ENCODE measurements at places on chromosomes 3 and 15. TPM values are rescaled to one million over a fixed set of nuclear protein-coding genes. Genes with fewer than 3 reads are reported as not detected.

The CD200R1 gene
- total RNA-seq: 0.25 TPM

The DCBLD2 gene
- 17.5 TPM for total RNA-seq

The SCAANT1 gene
- not detected for total RNA-seq

The C3orf85 gene
- total RNA-seq: not detected

The MED12L gene
- 5.4 TPM for total RNA-seq

The ONECUT1 gene
- not detected for total RNA-seq

The LMCD1 gene
- 1.2 TPM for total RNA-seq

The MUC20 gene
- total RNA-seq: 2.5 TPM

The AEN gene
- 2.7 TPM for total RNA-seq

The LAMB2 gene
- total RNA-seq: 56.3 TPM

The ZKSCAN7 gene
- total RNA-seq: 21.9 TPM

The NMNAT3 gene
- 7.4 TPM for total RNA-seq

The IL20RB gene
- 0.25 TPM for total RNA-seq

The KCTD6 gene
- 17.5 TPM for total RNA-seq

Data from temporal lobe (tissue), 4 donors.